Hematopoietic multipotent progenitor cell treated with erythropoietin and hydrocortisone succinate and interleukin-3 and kit ligand, for 15 days (in vitro differentiated cells): ENCODE measurements at places on chromosomes 1 and 21.

DNA sequence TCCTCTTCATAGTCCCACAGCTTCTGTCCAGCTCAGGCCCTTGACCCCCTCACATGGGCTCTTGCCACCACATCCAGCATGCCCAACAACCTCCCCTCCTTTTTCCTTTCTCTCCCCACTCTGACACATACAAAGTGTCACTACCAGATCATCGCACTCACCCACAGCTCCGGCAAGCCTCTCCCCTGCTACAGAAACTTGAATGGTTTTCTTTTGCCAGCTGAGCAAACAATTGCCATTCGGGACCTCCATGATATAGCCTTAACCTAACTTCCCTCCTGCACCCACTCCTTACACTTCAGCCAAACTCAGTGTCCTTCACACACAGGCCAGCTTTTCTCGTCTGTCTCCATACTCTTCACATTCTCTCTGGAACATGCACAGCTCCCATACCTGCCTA, 43.3 kb downstream of the MAB21L3 start:
- no peak for DNase-seq

DNA sequence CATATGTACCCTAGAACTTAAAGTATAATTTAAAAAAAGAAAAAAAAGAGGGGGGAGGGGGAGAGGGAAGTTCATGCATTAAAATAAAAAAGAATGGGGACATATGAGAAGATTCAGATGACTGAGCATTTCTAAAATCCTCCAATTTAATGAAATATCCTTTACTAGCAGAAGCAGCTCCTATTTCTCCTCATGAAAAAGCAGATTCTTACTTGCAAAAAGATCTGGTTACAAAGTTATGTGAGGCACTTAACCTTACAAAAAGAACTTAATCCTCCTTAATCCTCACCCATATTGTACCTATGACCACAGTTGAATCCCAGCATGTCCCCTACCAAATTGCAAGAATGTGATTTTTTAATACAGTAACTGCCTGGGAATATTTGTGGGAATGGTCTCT, 298.5 kb downstream of the SRGAP2C start:
- DNase-seq, result no peak

GRCh38 chr1:78318011-78318410, 172.8 kb upstream of the PTGFR start:
- no peak for DNase-seq

DNA sequence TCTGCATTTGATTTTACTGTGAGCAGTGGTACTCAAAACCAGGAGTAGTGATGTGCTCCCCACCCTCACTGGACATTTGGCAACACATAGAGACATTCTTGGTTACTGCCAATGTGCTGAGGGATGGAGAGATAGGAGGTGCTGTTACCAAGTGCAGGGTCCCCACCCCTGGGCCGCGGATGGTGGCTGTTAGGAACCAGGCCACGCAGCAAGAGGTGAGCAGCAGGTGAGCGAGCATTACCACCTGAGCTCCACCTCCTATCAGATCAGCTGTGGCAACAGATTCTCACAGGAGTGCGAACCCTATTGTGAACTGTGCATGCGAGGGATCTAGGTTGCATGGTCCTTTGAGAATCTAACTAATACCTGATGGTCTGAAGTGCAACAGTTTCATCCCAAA, 95.7 kb downstream of the AKT3 start:
- DNase-seq, result no peak

- DNase-seq, result no peak
Measured at GRCh38 chr1:16296643-16297042, 55.6 kb downstream of the FBXO42 start.

DNA sequence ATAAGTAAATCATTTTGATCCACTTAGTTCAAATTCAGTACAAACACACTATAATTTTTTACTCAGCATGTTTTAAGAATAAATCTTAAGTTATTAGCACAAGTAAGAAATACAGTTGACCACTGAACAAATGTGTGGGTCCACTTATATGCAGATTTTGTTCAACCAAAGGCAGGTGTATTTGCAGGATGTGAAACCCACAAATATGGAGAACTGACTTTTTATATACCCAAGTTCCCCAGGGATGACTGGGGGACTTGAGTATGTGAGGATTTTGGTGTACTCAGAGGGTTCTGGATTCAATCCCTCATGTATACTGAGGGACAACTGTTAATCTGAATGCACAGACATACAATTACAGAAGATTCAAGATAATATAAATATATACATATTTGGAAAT, 25.7 kb upstream of the ERICH3 start:
- DNase-seq, result no peak

DNA sequence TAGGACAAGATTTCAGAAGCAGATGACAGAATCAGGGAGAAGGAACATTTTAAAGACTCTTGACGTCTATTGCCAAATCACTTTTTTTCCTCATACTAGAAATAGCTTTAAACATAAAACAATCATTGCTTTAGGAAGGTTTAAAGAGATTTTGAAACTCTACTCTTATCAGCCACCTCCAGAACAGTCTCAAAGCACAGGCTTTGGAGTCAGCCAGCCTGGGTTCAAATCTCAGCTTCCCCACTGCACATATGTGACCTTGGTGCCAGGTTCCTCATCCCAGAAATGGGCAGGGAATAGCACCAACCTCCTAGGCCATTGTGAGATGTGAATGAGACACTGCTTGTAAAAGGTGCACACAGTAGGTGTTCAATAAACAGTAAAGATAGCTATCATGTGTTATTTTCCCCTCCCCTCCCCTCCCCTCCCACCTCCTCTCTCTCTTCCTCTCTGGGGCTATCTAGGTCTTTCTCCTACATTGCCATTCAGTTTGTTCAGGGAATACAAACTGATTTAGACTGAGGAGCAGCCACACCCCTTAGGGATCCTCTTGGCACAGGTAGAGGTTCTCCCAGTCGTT, 20.6 kb downstream of the SPOCD1 start:
- no peak for DNase-seq

- no peak for DNase-seq
Measured at GRCh38 chr1:55138823-55139222, 76.3 kb downstream of the USP24 start.

- DNase-seq, result no peak
Measured at GRCh38 chr1:44549510-44549909, 124.8 kb downstream of the TMEM53 start.

GRCh38 chr1:161162806-161163205, 3.4 kb upstream of the PPOX start:
- DNase-seq, result no peak

- no peak for DNase-seq
Measured at GRCh38 chr1:239031310-239031709, 355.1 kb upstream of the CHRM3 start.

GRCh38 chr1:36663772-36664430, 181.2 kb upstream of the CSF3R start:
- no peak for DNase-seq

GRCh38 chr1:151594143-151594625, 17.7 kb upstream of the SNX27 start:
- peak; percentile 81 for DNase-seq

DNA sequence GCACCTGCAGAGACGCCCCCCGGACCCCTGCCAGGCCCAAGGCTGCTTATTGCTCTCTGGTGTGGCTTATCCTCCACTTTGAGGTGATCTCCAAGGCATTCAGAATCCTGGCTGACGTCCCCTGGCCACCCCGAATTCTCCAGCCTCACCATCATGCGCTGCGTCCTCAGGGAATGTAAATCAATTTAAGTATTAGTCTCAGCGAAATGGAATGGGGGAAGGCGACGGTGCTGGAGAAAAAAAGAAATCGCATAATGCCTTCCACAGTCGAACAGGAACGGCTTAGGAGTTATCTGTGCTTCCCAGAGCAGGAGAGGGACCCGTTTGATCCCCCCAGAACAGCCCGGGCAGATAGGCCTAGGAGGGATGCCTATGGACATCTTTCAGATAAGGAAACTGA, 2.9 kb downstream of the EPHA8 start:
- no peak for DNase-seq

GRCh38 chr1:175803413-175803812, 60.0 kb upstream of the TNR start:
- no peak for DNase-seq

- no peak for DNase-seq
Measured at GRCh38 chr1:180270530-180271271, 40.6 kb downstream of the LHX4 start.

- no peak for DNase-seq
Measured at GRCh38 chr1:248791010-248791409, 34.7 kb downstream of the SH3BP5L start.

DNA sequence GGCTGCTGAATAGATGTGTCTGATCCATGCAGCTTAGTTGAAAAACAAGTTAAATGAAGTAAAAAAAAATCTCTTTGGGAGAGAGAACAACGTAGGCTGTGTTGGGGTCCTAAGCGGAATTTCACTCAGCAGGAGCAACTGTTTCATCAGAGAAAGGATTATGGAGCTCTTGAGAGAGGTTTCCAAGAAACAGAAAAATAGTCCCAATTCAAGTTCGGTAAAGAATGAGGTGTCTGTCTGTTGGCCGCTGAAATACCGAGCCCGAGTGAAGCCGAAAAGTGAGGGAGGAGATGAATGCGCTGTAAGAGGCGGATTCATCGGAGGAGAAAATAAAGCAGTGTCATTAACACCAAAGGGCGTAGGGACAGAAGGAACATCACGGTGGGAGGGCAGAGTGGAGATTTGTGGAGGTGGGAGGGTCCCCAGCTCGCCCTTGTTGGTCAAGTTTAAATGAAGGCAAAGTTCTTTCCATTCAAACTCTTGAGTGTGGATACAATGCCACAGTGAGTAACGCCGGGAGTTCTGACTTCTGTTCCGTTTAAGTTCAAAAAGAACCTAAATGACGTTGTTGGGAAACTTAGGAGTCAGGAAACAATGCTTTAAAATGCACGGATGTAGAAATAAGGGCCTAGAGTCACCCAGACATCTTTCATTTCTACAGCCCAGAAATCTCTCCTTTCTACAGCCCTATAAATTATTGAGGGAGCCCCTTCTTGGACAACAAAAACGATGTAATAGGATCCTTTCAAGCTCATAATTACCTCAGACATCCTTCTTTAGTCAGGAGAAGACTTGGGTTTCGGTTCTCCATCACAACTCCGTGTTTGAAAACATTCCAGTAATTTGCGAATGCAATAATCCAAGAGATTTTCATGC, 15.6 kb upstream of the SLC45A1 start:
- DNase-seq, result no peak
